ENCODE measurements at places on chromosomes 3 and 15.

DNA sequence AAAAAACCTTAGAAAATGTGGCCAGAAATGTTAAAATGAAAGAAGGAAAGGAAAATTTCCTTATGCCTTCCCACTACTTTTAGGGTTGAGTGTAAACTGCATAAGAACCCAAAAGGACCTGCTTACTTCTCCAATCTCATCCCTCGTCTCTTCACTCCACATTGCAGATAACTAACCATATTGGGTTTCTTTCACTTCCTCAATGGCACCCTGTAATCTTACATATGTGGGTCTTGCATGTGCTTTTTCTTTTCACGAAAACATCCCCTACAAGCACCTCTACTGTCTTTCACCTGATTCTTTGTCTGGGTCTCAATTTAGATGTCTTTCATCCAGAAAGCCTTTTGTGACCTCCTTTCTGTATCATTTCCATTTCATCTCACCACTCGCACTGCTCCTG lies 23.1 kb downstream of the EOMES start:
- DNase-seq: no peak

DNA sequence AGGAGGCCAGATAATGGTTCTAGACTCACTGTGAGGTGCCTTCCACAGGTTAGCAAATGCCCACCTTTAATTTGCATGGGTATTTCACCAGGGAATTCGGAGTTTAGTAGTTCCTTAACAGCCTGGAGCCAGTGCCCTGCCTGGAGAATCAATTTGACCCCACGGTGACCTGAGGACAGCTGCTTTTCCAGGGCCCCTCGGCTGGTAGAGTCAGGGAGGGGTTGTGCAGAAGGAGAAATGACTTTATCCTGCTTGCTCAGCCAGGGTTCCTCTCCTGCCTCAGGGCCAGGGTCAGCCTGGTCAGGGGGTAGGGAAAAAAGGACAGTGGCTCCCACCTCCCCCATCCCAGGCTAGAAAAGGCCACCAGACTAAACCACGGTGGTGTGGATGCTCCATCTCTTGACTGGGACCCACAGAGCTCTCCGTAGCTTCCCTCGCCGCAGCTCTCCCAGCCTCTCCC lies 12.0 kb downstream of the DLL4 start:
- no peak for DNase-seq

DNA sequence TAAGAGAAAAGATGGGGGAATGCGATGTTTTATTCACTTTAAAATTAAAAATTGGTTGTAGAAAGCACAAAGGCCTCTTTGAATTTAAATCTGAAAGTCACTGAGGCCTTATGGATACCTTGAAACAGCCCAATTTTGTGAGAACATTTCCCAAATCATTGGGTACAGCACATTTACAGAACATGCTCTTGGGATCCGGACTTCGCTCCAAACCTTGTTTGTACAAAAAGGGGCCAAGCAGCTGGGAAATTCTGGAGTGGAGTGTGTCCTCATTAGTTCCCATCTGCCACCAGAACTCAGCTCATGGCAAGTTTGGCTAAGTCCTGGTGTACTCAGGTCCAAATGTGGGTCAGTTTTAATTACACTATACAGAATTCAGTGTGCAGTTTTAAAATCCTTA lies 254.2 kb downstream of the ZBTB20 start:
- DNase-seq: no peak

- no peak for DNase-seq
Observed at GRCh38 chr3:99875581-99875928, 57.9 kb downstream of the CMSS1 start.

- peak; percentile 18 for DNase-seq
Observed at GRCh38 chr3:113626503-113627371, 69.7 kb downstream of the USF3 start.

- no peak for DNase-seq
Observed at GRCh38 chr15:43186003-43186353, 775 bp downstream of the CCNDBP1 start.

DNA sequence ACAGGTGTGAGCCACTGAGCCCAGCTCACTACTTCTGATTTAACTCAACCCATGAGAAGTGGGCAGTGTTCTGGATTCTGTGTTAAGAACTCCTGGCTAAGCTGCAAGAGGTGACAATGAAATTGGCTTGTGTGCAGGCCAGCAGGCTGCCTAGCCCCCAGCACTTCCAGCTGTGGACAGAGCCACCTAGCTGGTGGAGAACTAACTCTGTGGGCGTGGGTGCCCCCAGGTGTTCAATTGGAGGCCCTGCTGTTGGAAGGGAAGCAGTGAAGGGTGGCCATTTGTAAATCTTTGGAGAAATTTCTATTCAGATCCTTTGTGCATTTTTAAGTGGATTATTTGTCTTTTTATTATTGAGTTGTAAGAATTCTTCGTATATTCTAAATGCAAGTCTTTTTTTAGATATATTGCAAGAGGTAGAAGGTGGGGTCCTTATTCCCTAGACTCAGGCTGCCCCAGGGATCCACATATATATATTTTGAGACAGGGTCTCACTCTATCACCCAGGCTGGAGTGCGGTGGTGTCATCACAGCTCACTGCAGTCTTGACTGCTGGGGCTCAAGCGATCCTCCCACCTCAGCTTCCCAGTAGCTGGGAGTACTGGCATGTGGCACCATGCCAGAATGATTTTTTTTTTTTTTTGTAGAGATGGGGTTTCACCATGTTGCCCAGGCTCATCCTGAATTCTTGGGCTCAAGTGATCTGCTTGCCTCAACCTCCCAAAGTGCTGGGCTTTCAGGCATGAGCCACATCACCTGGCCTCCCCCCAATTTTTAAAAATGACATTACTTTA lies 7.2 kb upstream of the SCAMP5 start:
- DNase-seq: peak; percentile 61

GRCh38 chr15:47473106-47473725 lies 244.1 kb upstream of the SEMA6D start:
- no peak for DNase-seq

- DNase-seq: no peak
Observed at GRCh38 chr3:165159760-165160421, 36.3 kb downstream of the SLITRK3 start.

DNA sequence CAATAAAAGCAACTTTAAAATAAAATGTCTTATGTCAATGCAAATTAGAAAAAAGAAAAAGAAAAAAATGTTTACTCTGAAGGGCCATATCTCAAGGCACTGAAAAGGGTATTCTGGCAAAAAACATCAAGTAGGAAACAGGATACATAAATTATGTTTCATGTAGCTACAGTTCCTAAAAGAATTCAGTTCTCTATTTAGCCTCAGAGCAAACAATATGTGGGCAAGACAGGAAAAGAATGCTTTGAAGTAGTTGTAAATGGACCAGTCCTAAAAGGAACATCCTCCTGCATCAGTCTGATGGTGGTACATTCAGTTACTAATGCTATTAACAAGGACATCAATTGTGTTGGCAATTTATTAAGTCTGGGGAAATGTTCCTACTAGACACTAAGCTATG lies 8.1 kb downstream of the COMMD2 start:
- DNase-seq: no peak

DNA sequence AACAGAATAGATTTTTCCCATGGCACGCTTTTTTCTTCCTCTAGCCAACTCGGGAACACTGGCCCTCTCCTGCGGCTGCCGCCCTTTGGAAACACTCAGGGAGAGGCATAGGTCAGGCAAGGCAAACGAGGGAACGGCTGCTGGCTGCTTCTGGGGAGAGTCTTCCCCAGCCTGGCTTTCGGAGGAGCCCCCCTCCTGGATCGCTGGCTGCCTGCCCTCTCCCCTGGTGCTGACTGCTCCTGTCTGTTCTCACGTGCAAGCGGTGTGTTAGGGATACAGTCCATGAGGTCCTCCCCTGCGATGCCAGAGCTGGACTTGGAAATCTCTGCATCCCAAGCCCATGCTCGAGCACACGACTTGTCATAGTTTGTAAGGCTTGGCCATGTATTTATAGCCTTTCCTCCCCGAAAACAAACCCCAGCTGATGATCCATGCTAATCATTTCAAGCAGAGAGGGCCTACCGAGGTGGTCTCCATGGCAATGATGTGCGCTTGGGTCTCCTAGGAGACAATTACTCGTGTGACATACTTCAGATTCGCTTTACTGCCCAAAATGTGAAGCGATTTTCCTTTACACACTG lies 315.6 kb upstream of the ATP10A start:
- DNase-seq: no peak

GRCh38 chr3:17035033-17035432 lies 150.3 kb downstream of the PLCL2 start:
- no peak for DNase-seq

DNA sequence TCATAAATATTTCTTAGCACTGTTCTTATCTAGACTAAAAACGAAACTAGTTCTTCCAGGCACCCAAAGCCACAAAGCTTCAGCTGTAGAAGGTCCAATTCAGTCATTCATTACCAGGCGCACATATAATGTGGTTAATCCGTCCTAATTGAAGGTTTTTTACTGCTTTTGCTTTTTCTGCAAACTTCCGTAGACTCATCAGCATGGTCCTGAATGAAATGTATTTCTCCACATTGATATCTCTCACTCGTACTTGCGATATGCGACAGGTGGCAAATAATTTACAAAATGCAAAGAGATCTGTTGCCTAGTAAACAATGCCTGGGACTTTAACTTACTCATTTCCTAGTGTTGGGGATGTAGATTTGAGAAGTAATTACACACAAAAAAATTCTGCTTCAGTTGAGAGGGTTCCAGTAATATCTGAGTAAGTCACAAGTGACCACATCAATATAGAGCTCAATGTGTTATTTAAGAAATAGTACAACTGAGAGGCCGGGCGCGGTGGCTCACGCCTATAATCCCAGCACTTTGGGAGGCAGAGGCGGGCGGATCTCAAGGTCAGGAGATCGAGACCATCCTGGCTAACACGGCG lies 75.0 kb upstream of the MBNL1 start:
- DNase-seq: peak; percentile 70

- no peak for DNase-seq
Observed at GRCh38 chr3:193857996-193858395, 265.0 kb downstream of the OPA1 start.

DNA sequence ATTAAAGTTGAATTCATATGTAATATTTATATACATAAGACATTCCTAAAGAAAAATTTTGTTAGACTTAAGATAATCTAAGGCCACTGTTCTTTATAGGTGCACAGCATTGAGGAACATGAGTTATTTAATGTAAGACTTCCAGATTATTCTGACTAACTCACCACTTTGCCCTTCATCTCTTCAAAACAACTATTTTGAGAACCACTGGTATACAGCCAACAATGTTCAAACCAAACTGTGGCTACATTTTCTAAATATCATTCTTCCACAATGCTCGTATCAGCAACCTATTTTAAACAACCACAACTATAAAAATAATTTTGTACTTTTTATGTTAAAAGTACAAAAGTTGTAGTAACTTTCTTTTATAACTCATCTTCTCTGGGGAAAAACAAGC lies 199.8 kb upstream of the ALCAM start:
- DNase-seq: no peak

GRCh38 chr3:157494581-157495281 lies 8.5 kb downstream of the VEPH1 start:
- no peak for DNase-seq

GRCh38 chr3:57749542-57749941 lies 6.6 kb upstream of the SLMAP start:
- DNase-seq: no peak

DNA sequence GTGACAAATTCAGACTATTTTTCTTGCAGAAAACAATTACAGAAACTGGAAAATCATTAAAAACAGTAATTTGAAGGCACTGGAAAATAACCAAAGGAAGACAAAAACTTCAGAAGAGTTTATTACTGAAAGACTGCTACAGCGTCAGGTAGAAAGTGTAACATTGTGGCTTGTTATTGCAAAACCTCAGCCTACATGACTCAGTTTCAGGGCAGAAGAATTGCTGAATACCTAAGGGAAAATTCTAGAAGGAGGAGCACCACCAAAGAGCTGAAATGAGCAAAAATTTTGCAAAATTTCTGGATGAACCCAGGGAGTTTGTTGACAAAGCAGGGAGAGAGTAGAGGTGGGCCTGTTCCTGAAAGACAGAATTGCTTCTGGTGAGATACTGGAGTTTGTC lies 219.6 kb downstream of the C3orf38 start:
- DNase-seq: no peak

DNA sequence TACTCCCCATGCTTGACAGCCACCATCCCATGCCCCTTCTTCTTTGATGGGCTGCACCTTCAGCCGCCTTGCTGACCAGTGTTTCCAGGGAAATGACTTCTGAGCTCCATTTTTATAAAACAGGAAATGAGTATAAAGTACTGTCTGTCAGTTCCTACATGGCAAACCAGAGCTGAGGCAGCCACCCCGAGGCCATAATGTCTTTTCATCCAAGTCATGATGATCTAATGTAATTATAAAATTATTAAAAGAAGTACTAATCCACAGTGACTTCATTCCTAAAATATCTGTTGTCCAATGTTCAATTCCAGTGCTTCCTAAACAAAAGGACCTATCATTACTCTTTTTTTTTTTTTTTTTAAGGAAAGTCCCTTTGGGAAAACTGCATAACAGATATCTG lies 75.2 kb upstream of the HERC1 start:
- DNase-seq: no peak

GRCh38 chr15:58517252-58517681 lies 85.5 kb downstream of the LIPC start:
- DNase-seq: peak; percentile 80

DNA sequence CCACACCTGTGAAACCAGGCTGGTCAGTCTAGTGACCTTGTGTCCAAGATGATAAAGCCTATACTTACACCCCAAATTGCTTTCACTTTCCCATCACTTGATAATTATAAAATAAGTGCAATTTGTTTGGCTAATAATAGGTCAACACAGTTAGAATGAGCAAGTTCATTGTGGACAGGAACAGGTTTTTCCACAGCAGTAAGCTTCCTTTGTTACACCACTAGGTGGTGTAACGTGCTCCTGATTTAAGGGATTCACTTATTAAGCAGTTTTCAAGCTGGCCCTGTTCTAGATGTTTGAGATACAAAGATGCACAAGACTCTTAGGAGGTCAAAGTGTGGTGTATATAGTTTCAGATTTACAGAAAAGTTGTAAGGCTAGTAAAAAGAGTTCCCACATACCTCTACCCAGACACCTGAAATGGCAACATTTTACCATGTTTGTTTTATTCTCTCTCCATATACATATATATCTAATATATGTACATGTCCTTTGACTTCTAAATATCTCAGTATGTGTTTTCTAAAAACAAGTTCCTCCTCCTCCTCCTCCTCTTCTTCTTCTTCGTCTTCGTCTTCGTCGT lies 6.8 kb upstream of the MFSD1 start:
- no peak for DNase-seq

DNA sequence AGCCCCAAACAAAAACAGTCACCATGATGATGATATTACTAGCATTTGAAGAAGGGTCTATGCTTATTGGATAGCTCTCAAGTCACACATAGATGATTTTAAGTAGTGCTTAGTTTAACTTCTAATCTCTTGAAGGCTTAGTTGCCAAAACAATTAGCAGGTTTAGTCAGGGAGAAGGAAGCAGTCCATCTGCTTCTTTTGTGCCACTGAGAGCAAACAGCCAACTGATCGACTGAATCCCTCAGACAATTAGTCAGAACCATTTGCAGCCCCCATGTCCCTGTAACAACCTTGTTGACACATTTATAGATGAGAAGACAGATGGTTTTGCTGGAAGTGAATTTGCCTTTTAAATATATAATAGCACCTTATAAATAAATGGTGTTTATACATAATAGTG lies 585.1 kb upstream of the SUCLG2 start:
- DNase-seq: no peak

All from CD4-positive, CD25-positive, alpha-beta regulatory T cell (primary cell).